ENCODE measurements at places on chromosomes 1 and 21.
A peak's percentile ranks its signal among the peaks of the same experiment; 100 is the strongest.

DNA sequence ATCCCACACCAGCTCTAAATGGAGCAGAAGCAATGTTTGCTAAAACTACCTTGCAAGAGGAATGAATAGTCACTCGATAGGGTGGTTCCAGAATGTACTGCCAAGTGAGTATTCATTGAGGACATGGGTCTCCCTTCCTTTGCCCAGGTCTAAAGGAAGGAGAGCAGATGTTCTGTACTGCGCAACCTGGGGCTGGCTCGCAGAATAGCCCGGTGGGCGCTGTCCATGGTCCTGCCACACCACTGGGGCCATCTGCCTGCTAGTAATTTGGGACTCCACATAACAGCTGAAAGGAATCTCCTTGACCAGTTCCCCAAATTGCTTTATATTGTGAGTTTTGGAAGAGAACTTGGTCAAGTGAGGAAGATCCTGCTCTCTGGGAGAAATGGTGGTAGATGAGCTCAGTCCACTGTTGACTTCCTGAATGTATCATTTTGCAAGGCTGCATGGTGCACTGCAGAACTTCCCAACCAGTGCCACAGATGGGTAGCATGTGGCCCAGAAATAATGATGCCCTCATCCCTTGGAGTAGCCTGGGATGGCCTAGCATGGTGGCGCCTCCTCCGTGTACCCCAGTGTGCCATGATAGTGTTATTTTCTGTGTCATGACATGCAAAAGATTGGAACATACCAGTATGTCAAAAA, 5.7 kb downstream of the SLC6A17 start:
- no peak for DNase-seq

DNA sequence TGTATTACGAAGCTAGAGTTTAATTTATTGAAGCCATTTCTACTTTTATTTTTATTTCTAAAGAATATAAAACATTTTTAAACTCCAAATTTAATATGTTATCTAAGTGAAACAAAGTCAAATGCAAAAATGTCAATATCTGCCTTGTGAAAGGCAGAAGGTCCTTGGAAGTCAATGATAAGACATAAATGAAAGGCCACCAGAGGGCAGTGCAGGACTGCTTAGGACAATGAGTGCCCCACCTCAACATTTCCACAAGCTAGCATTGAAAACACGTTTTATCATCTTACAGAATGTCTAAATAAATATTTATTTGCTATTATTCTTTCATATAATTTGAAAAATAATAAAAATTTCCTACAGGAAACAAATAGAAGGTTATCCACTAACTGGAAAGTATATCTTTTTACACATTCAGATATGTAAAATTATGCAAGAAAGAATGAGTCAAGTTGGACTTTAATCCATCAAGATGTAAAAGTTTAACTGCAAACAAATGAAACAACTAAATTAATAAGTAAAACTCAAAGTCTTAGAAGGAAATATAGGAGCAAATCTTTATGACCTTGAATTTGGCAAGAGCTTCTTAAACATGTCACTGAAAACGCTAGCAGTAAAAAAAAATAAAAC, 140.1 kb upstream of the FMN2 start:
- DNase-seq = peak; percentile 17

DNA sequence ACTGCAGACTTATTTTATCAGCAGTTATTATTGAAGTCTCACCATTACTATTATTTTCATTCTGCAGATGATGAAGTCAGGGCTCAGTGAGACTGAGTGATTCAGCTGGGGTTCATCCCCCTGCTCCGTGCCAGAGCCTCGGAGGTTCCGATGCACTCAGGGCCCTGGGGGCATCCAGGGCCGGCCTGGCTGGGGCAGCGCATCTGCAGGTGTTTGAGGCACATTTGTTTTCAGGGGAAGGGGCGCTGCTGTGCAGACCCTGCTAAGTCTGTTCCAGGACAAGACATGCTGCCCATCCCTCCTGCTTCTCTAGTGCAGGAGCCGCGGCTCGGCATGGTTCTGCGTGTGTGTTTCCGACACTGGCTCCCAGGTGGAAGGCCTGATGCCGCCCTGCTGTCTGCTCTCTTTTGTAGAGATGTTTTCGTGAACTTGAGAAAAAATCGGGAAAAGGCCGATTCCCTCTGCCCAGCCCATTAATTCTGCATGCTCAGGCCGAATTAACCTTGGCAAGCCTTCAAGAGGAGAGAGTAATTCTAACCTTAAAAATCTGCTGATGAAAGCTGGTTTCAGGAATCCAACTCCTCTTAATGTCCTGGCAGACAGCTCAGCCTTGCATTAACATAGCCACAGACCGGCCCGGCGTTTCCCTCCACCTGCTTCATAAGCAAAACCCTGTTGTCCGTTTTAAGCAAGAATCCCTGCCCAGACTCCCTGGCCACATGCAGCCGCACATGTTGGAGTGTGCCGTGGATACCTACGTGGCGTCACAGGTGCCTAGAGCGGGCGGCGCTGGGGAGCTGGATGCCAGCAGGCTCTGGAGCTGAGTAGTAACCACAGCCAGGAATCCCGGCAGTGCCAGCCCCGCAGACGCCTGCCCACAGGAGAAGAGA, 316.0 kb upstream of the VAMP3 start:
- no peak for DNase-seq

- no peak for DNase-seq
Observed at GRCh38 chr1:34790985-34791384, 1.8 kb upstream of the GJA4 start.

DNA sequence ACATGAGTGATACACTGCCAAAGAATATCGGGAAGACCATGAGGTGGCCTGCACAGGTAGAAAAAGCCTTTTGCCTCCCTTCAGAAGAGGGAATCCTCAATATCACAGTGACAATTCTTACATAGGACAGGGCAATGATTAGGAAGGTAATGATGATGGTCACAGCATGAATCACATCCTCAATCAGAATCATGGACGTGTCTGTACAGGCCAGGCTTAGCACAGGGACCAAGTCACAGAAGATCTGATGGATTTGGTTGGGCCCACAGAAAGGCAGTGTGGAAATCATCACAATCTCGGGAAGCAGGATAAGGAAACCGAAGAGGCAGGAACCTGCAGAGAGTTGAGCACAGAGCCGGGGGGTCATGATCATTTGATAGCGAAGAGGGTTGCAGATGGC, 3.2 kb downstream of the OR6K3 start:
- no peak for DNase-seq
